ENCODE measurements at places on chromosomes 6 and 20.

GRCh38 chr6:26367114-26367513 is 2.1 kb downstream of the BTN3A2 start:
- DNase-seq = no peak

DNA sequence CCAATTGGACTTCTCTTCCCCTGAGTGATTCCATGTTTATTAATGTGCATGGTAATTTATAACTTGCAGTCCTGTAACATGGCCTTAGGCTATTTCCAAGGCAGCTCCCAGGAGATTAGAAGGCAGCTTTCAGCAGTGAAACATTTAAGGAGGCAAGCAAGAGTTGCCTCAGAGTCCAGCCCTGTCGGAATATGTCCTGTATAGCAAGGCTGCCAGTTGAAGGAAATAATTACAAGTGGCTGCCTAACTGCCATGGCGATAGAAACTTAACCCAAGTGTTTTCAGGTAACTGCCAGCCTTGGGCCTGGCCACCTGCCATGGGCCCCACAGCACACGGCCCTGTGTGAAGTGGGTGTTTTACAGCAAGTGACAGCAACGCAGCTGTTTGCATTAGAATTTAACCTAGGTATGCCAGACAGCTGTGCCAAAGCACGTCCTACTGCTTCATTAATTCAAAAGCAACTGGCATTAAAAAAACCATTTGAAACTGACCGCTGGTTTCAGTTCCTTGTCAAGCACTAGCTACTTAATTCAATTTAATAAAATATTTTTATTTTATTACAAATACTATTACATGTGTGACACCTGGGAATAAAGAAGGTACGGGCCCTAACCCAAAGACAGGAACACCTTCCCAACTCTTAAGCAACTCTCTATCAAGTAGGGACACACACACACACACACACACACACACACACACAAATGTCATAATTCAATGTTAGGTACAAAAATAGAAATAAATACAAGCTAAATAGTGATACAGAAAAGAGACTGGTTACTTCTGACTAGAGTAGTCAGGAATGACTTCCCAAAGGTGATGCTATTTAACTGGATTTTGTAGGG is 151.8 kb upstream of the HEY2 start:
- DNase-seq = no peak

GRCh38 chr6:125050663-125051318 is 88.6 kb downstream of the RNF217 start:
- DNase-seq = no peak

DNA sequence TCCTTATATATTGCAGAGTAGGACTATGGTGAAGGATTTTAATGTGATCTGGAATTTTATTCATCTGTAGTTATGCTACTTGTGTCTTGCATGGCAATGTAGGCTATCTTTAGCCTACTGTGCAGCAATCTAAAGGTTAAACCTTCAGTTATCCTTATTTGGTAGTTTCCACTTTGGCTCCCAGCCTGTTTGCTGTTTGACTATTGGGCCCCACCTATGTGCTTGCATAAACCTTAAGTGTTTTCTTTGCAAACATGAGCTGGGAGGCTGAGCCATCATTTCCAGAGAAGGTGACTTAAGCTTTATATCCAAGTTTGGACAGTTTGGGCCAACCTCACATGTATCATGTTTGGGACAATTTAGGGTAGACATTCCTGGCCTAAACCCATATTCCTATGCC is 537.5 kb downstream of the BTBD3 start:
- no peak for DNase-seq

DNA sequence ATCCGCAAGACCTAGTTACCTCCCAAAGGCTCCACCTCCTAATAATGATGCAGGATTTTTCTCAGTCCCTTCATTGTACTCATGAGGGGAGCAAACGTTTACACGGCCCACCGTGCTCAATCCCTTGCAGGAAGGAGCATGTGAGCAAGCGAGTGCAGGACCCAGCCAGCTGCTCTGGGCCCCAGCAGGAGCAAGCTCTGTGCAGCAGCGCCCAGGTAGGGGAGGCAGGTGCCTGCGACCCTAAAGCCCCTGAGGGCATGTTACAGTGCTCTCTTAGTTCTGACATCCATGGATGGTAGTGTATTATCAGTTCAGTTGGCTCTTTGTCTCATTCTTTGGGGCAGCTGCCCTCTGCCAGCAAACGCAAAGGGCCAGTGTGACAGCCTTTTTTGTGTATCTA is 143.4 kb downstream of the TBXT start:
- no peak for DNase-seq
